ENCODE measurements at places on chromosomes 7 and 10.
A peak's percentile ranks its signal among the peaks of the same experiment; 100 is the strongest.

DNA sequence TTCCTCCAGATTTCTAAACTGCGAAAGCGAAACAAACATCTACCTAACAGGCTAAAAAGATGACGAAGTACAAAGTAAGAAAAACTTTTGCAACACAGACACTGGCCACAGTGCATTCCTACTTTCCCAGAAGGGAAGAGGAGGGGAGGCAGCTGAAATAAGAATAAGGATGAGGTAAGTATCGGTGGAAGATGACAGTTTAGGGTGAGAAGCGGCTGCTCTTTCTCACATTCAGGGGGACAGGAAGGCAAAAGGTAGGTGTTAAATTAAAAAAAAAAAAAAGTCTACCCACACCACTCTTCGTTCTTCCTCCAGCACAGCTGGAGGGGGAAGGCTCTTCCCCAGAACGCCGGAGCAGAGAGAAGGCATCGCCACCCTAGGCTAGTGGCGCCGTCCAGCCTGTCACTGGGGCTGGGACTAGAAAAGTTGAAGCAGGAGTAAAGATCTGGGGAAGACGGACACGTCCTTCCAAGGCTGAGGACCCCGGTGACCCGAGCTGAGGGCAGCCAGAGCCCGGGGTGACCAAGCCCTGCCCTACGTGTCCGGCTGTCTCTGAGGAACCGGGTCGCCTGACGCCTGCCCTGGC is 846 bp downstream of the DNAJC1 start:
- no peak for DNase-seq

DNA sequence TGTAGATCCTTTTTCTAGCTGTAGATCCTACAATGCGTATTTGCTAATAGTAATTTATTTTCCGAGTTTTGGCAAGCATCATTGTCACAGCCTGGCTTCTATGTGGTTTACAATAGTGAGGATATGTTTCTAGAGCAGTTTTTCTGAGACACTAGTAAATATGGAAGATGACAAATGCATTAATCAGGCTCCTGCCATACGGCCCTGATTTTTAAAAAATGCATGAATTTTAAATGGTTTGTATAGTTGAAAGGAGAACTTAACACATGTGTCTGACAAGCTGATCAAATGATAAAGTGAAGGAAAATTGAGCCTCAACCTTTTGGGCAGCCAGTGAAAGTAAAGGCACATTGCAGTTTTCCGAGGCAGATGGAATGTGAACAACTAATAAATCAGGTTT is 354.1 kb downstream of the EXOC4 start:
- DNase-seq = no peak

GRCh38 chr10:29998142-29998808 is 61.1 kb downstream of the JCAD start:
- DNase-seq = no peak

DNA sequence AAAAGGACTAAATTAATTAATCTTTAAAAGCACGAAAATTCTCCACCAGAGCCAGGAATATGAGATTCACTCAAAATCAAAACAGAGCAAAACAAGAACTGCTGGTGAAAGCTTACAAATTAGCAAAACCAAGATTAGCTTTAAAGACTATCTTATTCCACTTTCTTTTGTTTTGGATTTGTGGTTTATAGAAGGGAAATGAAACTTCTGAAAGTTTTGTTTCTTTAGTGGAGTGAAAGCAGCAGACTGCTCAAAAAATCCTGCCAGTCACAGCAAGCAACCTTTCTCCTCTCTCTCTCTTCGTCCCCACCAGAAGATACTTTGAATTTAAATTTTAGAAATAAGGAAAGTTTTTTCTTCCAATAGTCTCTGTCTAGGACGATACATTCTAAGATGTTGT is 7.8 kb downstream of the ACTA2 start:
- DNase-seq = no peak

GRCh38 chr10:87685832-87686574 is 26.3 kb downstream of the PAPSS2 start:
- DNase-seq = no peak

DNA sequence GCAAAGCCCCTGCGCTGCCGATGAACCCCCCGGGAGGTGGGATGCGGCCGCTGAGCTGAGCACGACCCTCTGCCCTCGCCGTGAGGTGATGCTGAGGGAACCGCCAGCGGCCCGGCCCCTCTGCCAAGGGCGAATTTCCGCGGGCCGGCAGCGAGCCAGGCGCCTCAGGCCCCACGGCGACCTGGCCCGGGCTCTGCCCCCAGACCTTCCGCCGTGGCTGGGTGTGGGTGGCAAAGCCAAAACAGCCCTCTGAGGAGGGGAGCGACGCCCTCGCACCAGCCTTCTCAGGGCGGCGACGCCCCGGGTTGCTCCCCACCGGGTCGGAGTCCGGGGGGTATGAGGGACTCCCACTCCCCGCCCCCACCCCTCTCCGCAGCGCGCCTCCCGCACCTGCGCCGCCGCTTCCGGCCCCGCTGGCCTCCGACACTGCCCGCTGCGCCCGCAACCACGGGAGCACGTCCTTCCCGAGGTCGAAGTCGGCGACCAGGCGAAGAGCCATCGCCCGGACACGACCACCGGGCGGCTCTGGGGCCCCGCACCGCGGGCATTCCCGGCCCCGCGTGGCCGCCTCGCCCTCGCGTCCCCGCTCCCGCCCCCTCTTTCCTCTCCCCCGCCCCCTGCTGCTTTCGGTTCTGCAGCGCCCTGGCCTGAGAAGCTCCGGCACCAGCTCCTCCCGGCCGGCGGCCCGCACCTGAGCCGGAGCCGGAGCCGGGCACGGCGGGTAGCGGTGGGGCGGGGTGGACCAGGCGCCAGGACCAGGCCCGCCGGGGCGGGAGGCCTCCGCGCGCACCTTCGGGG is at the start of gene GSAP:
Gene GSAP (minus strand): TSS at position 527 of the 798 bp plus-strand sequence. CDS start 28 bp downstream, at position 499.
- peak; percentile 57 for DNase-seq

GRCh38 chr10:104342941-104343411 is 4.7 kb upstream of the ITPRIP start:
- DNase-seq = no peak

DNA sequence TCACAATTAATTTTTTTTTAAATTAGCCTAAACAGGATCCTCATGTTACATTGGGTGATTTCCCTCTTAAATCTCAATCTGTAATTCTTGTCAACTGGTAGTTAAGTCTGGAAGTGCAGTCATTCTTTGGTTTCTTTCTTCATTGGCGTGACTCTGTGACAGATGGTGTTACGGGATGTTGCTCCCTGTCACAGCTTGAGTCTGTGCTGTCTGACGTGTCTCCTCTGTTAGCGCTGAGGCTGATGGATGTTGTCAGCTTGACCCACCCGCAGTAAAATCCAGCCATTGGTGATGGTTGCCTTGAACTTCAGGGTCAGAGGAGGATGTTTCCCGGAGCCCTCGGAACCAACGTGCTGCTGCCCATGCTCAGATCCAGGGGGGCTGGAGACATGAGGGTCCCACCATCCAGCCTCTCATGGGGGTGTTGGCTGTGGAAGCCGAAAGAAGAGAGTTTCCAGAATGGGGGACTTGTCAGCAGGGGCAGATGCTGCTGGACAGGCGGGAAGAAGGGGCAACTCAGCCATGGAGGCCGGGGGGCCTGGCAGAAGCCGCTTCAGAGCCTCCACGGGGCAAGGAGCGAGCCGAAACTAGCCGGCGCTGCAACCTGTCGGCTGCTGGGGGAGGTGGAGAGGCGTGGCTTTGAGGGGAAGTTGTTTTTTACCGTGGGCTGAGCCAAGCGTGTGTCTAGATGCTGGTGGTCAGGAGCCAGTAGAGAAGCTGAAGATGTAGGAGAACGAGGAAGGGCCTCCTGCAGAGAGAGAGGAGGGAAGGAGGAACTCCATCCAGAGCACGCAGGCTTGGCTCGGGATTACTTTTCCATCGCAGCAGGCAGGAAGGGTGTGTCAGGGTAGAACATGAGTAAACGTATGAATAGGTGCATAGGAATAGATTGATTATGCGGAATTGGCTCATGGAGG is 3.5 kb downstream of the SUN1 start:
- no peak for DNase-seq

DNA sequence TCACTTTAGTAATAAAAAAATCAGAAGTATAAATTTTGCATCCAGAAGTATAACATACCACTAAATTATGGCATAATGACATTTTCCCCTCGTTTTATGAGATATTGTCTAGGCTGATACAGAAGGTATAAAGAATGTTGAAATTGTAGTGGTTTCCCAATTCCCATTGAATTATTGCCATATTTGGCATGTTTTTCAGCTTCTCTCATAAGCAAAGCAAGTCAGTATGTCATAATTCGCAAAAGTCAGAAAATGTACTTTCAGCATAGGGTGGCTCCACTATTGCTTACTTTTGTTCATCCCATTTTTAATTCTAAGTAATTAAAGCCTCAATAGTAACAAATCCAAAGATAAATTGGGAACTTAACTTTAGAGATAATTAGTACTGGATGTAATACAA is 19.7 kb upstream of the PTPRZ1 start:
- DNase-seq = no peak

DNA sequence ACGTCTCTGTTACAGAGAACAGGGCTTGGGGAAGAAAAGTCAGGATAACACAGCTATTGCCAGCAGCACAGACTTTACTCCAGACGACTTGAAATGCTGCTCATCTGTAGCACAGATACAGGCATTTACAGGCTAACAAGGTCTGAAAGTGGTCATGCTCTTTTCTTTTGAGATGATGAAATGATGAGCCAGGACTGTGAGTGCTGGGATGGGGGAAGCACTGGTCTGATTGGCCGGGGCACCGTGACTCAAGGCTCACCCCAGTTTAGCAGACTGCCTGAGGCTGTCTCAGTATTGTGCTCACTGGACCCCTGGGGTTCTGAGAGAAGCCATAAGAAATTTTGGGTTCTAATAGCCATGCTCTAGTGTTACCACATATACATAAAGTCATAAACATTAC is 12.4 kb downstream of the SMKR1 start:
- no peak for DNase-seq

DNA sequence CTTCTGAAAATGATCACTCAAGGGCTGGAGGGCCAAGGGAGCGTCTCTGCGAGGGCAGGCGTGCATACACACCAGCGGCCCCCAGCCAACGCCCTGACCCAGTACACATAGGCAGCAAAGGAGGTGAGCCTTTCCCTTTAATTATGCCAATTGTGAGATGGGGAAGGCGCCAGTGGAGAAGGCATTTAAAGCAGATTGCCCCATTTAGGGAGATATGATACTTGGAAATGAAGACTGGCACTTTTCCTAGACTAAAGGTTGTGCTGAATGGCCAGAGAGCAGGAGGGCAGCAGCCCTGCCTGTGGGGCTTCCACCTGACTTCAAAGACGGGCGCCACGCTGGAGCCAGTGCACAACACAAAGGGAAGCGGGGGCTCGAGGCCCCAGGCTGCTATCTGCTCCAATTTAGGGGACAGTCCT is 24.1 kb downstream of the HIPK2 start:
- DNase-seq = no peak

DNA sequence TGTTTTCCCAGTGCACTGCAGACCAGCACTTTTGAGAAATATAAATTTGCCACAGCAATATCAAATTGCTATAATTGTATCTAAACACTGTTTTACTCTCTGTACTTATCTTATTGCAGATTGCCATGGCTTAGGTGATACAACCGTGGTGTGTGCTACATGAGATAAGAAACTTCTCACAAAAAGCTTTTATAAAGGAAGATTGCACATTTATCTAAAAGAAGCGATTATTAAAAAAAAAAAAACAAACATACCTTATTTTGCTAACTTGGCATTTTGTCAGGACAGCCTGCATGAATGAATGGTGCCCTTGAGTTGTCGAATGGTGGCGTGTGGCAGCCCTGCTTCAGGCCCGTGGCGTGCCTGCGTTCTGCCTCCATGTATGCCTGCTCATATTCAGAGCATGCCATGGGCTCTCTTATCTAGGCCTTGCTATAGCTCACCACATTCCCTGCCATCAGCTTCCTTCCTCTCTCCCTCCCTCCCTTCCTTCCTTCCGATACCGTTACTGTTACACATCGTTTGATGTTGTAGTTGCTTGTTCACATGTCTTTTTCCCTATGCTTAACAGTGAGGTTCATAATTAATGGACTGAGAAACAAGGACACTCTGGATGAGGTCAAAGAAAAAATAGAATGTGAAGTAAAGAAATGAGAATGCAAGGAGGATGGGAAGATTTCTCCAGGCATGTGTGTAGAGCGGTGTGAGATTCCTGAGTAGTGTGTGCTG is 34.9 kb downstream of the PRKAR2B start:
- DNase-seq = no peak

Measured in NCI-H2029 (cell line).